ENCODE measurements at places on chromosomes 16 and 17.

DNA sequence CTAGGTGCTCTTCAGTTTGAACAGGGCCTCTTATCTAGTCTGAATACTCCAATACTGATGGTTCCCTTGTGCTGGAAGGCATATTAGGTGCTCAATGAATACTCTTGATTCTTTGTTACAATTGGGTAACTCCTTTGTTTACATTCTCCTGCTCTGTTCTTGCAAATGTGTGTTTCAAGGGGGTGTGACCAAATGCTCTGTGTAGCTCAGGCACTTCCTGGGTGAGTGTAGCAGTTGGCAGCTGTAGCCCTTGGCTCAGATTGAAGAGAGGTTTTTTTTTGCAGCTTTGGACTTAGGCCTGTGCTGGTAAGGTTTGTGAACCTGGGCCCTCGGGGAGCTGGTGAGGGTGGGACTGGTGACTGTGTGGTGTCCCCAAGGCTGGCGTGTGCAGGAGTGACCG lies 20.2 kb downstream of the TBCD start:
- no peak for DNase-seq

GRCh38 chr17:1486802-1487695 lies 5.4 kb downstream of the MYO1C start:
- peak; percentile 69 for DNase-seq

- DNase-seq = peak; percentile 82
Measured at GRCh38 chr17:50479522-50480141, 972 bp downstream of the RSAD1 start.

DNA sequence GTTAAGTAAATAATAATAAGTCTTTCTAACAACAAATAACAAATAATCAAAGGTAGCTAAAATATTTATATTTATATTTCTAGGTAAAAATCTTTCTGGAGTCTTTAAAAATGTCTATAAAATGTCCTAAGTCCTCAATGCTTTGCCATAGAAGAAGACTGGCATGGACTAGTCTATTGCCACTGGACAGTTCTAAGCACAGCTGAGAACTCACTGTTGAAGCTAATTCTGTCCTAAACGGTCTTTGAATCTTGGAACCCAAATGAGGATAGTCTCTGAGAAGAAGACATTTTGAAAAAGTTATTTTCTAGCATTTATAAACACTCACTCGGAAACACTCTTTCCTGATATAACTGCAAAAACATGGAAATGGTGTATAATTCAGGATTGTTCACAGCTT lies 539 bp downstream of the MYH8 start:
- DNase-seq = no peak

DNA sequence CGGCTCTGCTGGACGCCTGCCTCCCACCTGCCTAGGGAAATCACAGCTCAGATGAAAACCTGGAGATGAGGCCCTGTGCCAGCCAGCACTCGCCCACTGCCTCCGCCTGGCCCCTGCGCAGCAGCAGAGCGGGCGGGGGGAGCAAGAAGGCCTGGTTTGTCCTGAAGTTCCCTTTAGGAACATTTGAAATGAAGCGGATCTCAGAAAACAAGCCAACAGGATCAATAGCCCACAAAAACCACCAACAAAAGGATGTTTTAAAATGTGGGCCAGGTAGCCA lies 48.0 kb downstream of the RBFOX3 start:
- DNase-seq = no peak

DNA sequence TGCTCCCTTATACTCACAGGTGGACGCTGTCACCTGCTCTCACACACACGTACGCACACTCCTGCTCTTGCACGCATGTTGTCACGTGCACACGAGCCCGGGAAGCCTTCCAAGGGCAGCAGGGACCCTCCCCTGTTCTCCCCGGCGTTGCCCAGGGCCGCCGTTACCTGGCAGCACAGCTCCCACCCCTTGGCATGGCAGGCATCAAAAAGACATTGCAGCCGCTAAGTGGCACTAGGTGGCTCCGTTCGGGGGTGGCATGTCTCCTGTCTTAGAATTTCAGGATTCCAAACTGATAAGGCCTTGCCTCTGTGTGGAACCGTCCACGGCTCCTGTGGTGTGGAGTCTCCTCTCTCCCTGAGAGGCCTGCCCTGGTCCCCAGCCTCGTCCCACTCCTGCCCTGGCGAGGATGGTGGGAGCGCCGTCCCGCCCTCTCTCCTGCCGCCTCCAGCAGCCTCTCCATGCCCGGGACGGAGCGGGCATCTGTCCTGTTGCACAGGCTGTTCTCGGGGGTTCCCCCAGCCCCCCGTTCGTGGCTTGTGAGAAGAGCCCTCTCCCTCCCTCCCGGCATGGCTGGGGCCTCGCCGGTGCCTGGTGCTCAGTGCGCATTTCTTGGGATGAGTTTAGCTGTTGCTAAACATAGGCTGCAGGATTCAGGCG lies 126.7 kb upstream of the GSE1 start:
- DNase-seq = no peak

GRCh38 chr16:46848768-46849764 lies 18.1 kb upstream of the C16orf87 start:
- no peak for DNase-seq

- no peak for DNase-seq
Measured at GRCh38 chr16:86193528-86194193, 294.7 kb downstream of the IRF8 start.

- peak; percentile 95 for DNase-seq
Measured at GRCh38 chr17:44689477-44690217, at the start of gene CCDC43. CCDC43 (minus strand) TSS chr17:44689776; CDS start chr17:44689753, 23 bp downstream.

- no peak for DNase-seq
Measured at GRCh38 chr16:85261657-85262557, 149.6 kb upstream of the CIBAR2 start.

GRCh38 chr16:50841081-50841886 lies 99.4 kb downstream of the CYLD start:
- DNase-seq = peak; percentile 38

DNA sequence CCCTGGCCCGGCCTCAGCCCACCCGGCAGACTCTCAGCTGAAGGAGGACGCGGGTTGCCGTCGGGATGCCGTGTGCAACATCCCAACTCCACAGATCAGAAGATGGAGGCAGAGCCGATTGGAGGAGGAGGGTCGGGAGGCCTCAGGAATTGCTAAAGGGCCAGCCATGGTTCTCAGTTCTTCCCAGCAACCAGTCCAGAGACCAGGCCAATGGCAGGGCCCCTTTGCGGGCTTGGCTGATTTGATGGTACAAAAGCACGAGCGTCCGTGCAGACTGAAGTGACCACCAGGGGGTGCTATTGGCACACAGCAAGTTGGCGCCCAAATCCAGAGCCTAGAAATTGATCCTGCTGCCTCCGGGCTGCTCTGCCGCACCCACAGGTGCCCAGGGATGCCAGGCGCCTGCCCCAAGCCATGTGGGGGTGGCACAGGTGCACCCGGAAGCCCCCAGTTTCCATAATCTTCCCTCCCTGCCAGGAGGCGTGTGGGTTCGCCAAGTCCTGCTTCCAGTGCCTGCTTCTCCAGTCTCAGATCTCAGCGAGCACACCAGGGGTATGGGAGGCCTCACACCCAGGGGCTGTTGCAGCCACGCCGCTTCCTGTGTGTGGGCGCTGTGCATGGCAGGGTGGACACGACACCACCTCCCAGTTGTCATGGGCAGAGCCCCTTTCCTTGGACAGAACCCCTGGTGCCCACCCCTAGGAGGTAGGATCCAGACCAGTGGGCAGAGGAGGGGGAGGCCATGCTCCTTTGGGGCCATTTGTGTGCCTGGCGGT lies 7.1 kb upstream of the TEX19 start:
- peak; percentile 86 for DNase-seq

- peak; percentile 21 for DNase-seq
Measured at GRCh38 chr16:48607056-48607825, 2.7 kb downstream of the N4BP1 start.

DNA sequence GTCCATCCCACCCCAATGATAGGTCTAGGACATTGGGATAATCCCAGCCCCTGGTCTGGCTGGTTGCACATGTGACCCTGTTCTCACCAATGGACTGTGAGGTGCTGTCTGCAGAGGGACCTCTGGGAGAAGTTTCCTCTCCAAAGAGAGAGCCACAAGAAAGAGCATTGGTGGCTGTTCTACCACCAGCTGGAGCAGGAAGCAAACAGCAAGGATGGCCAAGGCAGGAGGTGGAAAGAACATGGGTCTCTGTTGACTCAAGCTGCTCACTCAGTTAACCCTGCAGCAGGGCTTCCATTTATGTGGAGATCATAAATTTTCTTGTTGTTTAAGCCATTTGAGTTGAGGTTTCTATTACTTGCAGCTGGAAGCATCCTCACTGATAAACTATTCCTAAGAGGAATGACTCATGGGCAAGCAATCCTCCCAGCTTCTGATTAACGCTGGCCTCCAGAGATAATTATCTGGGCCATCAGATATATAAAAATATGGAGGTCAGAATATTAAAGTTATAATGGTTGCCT lies 52.6 kb downstream of the CYB5B start:
- DNase-seq = no peak

DNA sequence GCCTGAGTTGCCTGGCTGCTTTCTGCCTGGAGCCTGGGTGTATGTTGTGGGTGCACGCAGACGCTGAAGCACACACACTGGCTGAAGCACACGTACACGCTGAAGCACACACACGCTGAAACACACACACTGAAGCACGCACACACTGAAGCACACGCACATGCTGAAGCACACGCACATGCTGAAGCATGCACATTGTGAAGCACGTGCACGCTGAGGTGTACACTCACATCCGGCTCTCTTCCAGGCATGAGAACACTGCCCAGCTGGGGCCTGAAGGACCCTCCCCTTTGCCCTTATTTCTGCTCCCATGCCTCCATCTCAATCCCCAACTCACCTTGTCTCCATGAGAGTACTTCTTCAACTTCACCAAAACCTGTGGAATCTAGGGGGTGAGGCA lies 16.5 kb downstream of the CSF3 start:
- no peak for DNase-seq

DNA sequence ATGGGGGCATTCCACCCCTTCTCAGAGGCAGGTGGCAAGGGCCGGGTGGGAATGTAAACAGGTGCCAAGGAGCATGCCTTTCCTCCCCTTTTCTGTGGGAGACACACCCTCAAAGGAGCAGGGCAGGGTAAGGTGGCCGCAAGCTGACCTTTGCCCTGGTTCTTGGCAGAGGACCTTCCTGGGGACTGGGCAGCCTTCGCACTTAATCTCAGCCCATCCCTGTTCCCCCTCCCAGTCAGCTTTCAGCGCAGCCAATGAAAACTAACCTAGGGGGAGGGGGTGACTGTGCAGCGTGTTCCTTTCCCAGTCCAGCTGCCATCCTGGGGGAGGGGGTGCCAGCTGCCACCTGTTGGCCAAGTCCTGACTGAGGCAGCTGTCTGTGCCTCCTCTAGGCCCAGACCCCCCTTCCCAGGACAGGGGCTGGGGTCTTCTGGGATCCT lies 2.8 kb downstream of the TRAF4 start:
- DNase-seq = no peak

DNA sequence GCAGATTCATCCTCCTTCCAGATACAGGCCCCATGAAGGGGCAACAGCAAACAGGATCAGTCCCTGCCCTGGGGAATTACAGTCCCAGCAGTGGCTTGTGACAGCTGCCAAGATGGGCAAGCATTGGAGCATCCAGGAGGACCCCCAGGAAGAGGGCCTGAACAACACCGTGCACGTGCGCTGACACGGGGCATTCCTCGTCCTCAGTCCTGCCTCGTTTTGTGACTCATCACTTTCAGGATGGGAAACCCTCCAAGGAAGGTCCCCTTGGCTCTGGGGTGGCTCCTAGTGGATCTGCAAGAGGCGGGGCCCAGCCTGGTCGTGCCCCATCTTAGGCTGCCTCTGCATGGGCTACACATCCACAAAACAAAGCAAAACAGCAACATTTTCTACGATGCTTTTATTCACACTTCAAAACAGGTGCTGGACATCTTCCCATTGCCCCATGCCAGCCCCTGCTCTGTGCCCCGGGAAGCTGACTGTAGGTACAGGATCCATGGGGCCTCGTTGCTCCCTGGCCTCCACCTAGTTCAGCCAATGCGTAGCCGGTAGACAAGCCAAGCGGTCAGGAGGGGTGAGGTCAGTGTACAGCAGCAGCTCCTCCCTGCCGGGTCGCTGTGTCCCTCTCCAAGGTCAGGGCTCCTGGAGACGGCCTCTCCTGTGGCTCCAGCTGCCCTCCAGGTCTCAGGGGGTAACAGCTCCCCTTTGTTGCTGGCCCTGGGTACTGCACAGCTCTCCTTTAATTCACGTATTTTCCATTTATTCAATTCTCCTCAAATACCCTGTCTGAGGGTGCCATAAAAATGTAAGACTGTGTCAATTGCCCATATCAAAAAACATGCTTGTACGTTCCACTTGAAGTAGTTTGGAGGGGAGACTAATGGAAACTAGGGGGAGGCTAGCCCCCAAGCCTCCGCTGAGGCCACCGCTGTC lies 32.2 kb downstream of the ACTG1 start:
- DNase-seq = no peak

DNA sequence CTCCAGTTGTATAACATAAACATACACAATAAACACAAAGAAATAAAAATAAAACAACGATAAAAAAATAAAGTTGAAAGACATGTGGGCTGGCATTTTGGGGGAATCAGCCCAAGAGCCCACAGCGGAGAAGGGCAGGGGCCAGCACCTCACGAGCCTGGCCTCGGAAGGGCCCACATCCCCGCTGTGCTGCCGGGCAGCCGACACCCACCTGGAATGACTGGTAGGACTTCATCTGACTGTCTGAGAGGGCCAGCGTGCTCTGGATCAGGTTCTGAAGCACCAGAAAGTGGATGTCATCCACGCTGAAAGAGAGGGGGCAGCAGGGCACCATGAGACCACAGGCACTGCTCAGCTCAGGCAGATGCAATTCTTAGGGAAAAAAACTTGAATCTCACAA lies 73.5 kb downstream of the GTF3C1 start:
- no peak for DNase-seq

- DNase-seq = no peak
Measured at GRCh38 chr17:50615828-50616227, 18.9 kb upstream of the ABCC3 start.

GRCh38 chr16:287298-287811 lies 4.4 kb downstream of the PDIA2 start:
- DNase-seq = no peak

DNA sequence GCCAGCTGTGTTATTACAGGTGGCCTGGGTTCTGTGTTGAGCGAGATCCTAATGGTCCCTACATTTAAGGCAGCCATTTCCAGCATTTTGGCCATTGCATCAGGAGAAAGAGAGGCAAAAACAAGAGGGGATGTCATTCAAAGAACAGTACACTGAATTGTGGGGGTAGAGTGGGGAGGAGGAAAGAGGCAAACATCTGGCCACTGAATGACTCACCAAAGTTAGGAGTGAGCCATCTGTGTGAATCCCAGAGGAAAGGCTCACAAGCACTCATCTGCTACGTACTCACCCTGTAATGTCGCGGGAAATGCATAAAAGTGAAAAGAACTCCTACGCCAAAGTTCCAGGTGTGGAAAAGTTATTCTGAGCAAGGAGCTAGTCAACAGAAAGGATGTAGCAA lies 16.7 kb downstream of the KRABD2 start:
- DNase-seq = no peak
